HAP-1 (cell line): ENCODE measurements at places on chromosomes 13 and 19.

DNA sequence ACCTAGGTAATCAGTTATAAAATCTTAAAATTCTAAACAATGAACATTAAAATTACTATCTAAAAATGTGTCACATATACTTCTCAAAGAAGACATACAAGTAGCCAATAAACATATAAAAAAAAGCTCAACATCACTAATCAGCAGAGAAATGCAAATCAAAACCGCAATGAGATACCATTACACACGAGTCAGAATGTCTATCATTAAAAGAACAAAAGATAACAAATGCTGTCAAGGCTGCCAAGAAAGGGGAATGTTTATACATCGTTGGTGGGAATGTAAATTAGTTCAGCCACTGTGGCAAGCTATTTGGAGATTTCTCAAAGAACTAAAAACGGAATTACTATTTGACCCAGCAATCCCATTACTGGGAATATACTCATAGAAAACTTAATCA lies 310.3 kb upstream of the EDNRB start:
- DNase-seq: no peak

- DNase-seq: no peak
These were observed 36.9 kb downstream of the GADD45B start for GRCh38 chr19:2512523-2513431.

DNA sequence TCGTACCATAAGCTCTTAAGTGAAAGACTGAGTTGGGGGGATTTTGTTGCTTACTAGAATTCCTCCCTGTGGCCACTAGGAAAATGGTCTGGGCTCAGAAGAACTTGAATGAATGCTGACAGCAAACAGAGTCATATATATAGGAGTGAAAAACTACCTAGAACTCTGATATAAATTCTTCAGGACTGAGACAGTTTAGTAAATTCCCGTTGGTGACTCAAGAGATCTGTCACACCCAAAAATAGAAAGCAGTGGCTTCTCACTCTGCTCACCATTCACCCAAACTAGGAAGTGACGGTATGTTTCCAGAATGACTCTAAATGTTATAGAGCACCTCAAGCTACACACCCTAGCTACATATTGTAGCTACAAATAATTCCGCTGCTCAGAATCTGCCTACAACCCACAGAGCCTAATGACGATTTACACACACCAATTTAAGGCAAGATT lies 116.2 kb downstream of the TBC1D4 start:
- DNase-seq: no peak

- no peak for DNase-seq
These were observed 48.0 kb downstream of the GGACT start for GRCh38 chr13:100540621-100541020.

DNA sequence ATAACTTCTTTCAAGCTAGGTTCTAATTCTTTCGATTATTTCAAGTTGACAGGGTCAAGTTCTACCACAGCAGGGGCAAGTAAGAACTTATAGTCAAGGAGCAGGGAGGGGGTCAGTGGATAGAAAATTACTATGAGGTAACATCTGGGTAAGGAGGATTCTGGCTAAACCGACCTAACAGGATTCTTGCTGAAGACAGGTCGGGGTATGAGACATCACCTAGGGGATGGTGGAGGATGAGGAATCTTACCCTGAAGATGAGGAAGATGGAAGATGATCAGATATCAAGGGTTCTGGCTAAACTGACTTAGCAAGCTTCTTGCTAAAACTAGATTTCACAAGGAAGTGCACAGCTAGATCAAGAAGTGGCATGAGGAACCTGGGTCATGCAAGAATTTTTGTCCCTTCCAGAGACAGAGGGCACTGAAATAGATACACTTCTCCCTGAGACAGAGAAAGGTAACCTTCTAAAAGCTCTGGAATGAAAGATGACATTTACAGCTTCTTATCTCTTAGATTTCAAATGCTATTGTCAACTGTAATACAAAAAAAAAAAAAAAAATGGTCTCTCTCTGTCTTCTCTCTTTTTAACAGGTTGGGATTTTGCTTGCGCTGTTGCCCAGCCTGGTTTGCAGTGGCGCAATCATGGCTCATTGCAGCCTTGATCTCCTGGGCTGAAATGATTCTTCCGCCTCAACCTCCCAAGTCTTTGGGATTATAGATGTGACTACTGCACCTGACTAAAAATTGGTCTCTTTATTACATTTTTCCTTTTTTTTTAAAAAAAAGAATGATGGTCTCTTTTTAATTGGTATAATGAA lies 9.6 kb upstream of the METTL21C start:
- DNase-seq: no peak

DNA sequence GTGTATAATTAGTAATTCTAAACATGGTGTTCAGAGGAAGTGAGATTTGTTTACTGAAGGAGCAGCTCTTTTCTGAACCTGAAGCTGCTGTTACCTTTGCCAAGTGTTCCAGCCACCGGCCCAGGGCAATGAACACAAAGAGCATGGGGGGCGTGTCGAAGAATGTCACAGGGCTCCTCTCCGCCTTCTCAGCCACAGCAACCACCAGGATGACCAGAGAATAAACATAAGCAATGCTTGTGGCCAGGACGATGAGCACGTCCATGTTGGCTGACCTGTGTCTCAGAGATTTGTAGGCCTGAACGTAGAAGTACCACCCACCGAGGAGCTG lies 53.1 kb downstream of the ATP7B start:
- DNase-seq: no peak

GRCh38 chr19:4016903-4017638 lies 9.5 kb downstream of the PIAS4 start:
- DNase-seq: no peak

DNA sequence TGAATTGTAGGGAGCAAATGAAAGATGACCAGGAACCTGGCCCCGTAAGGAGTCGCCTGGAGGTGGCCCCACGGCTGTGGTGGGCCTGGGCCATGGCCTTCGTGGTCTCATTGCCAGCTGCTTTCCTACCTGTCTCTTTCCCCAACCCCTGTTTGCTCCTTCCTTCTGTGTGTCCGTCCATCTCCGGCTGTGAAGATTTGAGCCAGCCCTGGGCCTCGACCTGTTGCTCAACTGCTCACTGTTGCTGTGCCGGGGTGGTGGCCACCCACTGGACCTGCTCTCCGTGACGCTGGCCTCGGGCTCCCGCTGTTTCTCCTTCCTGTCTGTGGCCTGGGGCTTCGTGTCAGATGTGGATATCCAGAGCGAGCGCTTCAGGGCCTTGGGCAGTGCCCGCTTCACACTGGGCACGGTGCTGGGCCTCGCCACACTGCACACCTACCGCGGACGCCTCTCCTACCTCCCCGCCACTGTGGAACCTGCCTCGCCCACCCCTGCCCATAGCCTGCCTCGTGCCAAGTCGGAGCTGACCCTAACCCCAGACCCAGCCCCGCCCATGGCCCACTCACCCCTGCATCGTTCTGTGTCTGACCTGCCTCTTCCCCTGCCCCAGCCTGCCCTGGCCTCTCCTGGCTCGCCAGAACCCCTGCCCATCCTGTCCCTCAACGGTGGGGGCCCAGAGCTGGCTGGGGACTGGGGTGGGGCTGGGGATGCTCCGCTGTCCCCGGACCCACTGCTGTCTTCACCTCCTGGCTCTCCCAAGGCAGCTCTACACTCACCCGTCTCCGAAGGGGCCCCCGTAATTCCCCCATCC lies 8.5 kb downstream of the DBP start:
- DNase-seq: no peak

GRCh38 chr13:41658057-41658661 lies 200.8 kb downstream of the RGCC start:
- DNase-seq: no peak

- DNase-seq: no peak
These were observed 34.9 kb upstream of the MCF2L start for GRCh38 chr13:112934078-112934477.

DNA sequence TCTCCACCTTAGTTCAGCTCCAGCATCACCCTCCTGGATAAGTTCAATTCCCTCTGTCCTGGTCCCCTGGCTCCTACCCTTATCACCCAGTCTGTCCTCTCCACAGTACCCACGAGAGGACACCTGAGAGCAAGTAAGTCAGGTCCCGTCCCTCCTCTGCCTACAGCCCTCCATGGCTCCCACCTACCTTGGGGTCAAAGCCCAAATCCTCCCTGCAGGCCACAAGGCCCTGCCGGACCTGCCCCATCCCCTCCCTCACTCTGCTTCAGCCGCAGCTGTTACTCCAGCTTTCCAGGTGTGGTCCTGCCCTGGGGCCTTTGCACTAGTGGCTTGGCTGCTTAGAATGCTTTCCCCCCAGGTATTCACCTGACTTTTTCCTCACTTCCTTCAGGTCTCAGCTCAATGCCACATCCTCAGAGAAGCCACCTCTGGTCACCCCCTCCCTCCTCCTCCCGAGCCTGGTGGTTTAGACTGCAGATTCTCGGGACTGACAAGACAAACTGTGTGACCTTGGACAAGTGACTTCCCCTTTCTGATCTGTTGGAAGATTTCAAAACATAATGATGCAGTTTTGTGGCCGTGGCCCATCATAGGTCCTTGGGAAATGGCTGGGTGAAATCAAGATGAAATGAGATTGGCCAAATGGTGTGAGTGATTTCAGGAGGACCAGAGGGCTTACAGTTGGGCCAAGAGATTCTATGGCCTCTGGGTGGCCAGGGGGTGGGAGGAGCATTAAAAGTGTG lies 3.6 kb downstream of the TUBB4A start:
- no peak for DNase-seq

DNA sequence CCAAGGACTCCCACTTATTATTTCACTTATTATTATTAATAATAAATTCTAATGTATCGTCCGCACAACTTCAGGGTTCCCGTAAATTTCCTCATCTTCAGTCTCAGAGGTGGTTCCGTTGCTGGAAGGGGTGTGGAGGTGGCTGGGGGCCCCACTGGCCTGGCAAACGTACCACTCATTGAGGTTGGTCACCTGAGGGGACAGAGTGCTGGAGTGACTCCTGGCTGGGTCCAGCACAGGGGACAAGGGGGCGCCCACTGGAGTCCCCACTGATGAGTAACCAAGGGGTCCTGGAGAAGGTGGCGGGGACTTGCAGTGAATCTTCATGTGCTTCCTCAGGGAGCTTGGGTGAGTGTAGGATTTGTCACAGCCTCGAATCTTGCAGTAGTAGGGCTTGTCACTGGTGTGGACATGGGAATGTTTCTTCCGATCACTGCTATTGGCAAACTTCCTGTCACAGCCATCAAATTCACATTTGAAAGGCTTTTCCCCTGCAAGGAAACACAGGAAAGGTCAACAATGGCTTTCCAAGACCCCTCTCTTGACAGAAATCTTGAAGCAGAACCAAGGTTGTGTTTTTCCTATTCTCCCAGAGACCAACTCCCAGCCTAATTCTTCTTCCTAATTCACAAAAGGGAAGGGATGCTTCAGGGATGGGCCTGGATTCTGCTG lies 6.1 kb downstream of the ZIC5 start:
- DNase-seq: no peak

DNA sequence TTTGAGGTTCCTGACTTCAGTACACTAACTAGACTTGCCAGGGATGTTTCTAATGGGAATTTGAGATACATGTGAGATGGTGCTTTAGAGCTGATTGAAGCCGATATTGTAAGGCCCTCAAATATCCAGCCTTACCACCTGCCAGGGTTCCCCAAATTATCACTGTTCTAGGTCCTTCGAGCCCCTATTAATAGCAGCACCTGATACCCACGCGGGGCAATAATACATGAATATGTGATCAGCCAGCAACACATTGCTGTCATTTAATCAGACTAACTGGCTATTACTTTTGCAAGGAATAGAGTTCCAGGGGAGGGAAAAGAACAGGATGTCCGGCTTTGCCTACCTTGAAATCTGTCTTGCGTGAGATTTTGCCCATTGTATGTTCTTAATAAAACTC lies 5.1 kb downstream of the RGCC start:
- DNase-seq: no peak

GRCh38 chr13:77820431-77821149 lies 98.0 kb downstream of the EDNRB start:
- DNase-seq: no peak

DNA sequence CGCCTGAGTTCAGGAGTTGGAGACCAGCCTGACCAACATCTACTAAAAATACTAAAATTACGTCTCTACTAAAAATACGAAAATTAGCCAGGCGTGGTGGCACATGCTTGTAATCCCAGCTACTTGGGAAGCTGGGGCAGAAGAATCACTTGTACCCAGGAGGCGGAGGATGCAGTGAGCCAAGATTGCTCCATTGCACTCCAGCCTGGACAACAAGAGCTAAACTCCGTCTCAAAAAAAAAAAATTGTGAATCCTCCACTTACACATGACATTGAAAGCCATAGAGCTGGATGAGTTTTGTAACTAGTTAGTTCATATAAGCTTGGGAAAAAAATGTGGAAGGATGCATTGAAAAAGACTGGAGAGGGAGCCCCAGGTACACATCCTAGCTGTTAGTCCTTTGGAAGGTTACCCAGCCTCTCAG lies 452 bp upstream of the PSMD8 start:
- no peak for DNase-seq

- no peak for DNase-seq
These were observed 66.1 kb upstream of the DIAPH3 start for GRCh38 chr13:60229708-60230272.

DNA sequence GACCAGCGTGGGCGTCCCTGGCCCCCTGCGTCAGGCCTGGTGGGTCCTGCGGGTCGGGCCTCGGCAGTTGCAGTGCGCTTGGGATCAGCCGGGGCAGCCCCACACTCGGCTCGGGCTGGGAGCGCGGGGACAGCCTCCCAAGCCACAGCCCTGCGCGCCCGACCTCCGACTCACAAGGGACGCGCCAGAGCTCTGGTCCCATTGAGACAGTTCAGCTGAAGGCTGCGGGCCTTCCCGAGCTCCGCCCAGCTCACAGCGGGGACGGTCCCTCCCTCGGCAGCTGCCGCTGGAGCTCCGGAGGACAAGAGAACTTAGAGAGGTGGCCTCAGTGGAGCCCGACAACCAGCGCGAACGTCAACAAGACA lies 45.7 kb upstream of the ZNF730 start:
- DNase-seq: no peak

DNA sequence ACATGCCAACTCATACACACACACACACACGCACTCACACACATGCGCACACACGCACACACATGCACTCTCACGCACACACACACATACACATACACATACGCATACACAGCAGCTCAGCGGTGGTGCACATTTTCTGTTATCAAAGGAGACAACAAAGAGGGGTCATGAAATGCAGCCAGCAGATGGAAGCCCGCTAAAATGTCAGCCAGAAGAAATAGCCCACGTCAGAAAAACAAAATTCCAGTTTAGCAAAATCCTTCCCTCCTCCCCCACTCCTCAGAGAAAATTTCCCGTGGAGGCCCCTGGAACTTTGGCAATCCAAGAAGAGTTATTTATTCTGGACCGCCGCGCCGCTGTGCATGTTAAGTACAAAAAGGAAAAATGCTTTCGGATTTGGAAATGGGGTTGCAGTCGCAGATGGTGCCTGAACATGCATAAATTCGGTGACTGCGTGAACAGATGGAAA lies 114.6 kb upstream of the VSTM2B start:
- DNase-seq: no peak

- no peak for DNase-seq
These were observed 183.7 kb downstream of the TEX29 start for GRCh38 chr13:111503905-111504695.

DNA sequence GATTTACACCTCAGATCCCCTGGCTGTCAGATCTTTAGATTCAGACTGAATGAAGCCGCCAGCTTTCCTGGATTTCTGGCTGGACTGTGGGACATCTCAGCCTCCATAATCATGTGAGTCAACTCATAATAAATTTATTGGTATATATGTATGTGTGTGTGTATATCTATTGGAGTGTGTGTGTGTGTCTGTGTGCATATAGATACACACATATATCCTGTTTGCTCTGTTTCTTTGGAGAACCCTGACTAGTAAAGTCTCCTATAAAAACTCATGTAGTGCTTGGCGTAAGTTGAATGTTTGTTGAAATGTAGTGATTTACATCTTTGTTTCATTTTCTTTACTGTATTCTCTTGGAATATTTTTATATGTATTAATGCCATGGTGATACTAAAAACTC lies 499.5 kb upstream of the KLF12 start:
- DNase-seq: no peak
